ENCODE measurements at places on chromosomes 1 and 21.

DNA sequence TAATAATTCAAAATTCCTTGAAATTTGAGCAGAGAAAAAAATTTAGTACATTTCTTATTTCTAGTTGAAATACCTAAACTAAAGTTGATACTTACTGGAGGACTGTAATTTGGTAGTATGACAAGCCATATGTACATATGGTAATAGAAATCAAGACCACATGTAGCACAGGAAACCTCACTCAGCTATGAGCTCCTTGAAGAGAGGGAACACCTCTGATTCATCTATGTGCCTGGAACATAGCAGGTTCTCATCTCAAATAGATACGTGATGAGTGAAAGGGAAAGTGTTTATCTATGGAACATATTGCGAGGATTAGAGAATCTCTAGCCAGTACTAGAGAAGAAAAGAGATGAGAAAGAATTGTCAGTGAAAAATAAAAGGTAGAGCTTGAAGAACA lies 47.9 kb upstream of the GNG4 start:
- no peak for DNase-seq

DNA sequence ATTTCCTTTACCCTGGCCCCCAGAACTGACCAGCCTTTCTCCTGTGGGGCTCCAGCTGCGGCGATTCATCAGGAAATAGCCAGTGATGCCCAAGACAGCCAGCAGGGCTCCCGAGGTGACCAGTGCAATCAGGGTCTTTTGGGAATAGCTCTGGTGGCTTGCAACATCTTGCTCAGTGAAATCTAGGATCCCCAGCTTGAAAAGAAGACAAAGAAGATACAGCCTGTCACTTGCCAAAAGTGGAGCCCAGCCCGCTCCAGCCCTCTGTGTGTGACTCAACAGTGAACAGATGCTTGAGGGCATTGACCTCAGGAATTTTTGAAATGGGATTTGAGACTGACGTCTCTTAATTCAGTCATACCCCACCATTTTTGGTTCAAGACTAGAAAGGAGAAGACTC lies 22.3 kb downstream of the CD34 start:
- DNase-seq, result no peak

- no peak for DNase-seq
Measured at GRCh38 chr1:161185732-161186311, 8.5 kb upstream of the B4GALT3 start.

DNA sequence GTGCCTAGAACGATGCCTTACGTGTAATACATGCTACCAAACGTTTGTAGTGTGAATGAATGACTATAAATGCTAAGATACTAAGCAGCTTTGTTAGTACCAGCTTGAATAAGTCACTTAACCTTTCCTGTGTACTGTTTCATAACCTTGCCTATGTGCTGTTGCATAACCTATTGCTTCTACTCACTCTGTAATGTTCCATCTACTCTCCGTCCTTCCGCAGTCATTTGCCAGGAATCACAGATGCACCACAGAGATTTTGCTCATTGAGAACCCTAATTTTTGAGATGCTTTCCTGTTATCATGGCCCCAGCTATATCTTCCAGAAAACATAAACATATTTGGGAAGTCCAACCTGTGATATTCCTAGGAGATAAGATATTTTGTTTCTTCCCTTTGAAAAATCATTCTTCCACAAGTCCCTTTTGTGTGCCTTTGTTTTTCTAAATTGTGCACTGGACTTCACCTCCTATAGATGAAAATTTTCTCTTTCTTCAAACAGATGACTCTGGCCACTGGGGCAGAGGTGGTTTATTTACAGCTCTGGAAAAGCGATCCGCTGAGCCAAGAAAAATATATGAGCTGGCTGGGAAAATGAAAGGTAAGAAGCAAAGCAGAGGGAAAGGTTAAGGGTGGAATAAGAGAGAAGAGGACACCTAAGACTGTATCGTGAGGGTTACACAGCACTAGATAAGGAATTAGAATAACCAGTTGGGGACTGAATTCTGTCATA lies 44.8 kb downstream of the CHD1L start:
- DNase-seq, result no peak

DNA sequence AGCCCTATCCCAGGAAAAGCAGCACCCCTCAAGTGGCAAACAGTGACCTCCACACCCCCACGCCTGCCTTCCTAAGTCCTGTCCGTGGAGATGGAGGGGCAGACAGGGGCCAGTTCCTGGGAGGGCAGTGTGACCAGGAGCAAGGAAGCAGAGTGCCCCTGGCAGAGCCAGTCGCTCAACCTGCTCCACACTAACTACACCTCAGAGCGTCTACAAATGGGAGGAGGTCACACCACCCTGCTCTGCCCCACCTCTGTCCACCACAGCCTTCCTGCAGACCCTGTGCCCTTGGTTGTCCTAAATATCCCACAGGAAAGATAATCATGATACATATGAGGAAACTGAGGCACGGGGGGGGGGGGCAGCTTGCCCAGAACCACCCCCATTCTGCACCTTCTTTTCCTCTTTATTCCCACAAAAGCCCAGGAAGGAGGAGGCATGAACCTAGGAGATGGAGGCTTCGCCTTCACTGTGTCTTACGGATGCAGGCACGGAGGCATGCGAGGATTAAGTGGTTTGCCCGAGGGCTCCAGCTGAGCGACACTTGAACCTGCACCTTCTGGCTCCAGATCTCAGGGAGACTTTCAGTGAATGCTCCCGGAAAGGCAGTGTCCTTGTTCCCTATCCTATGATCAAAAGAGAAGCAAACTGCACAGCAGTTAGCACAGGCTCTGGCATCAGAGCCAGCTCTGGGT lies 42.7 kb upstream of the SELENON start:
- no peak for DNase-seq

GRCh38 chr21:17295997-17296396 lies 216.8 kb upstream of the CXADR start:
- DNase-seq, result no peak

DNA sequence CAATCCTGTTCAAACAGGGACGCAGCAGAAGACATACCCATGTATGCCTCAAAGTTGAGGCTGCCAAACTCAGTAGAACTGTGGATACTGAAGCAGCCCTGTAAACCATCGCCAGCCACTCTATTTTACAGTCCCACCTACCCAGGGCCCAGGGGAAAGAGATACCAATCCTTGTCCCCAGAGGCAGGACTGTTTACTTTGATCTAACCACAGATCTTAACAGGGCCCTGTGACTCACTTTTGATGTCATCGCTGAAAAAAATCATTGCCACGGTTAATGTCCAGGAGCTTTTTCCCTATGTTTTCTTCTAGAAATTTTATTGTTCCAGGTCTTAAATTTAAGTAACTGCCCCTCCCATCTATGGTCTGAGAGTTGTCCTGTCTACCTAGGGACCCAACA lies 538.4 kb upstream of the NCAM2 start:
- no peak for DNase-seq

Data from T-helper 22 cell (primary cell).